Cardiac fibroblast (primary cell): ENCODE measurements at places on chromosomes 16 and 17.

GRCh38 chr17:15490634-15491261 lies 23.3 kb upstream of the CDRT4 start:
- DNase-seq: peak; percentile 71

GRCh38 chr16:69424935-69425784 lies 741 bp downstream of the CYB5B start:
- DNase-seq: no peak

DNA sequence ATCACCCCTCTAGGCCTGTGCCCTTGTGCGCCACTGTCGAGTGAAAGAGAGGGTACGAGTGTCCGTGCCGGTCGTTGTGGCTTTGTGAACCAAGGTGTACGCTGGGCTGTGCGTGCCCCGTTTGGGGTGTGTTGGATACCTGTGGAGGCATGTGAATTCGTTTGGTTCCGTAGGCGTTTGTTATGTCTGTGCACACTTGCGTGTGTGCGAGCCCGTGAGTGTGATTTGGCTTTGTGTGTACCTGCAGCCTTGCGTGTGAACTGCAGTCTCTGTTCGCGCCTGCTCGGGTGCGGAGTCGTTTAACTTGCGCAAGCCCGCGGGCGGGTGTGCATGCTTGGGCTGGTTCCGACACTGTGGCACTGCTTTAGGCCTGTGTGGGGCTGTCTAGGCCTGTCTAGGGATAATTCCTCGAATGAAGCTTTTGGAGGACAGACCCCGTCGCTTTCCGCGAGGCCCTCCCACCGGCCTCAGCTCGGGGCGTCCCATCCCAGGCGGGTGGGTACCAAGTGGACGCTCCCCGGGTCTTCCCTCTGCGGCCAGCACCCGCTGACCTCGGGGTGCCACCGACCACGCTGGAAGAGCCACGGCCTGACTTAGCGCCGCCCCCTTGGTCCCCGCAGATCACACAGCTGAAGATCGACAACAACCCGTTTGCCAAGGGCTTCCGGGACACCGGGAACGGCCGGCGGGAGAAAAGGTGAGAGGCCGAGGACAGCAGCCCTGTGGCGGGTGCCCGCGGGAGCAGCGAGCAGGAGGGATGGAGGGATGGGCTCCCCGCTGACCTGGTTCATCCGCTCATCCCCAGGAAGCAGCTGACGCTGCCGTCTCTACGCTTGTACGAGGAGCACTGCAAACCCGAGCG lies 4.4 kb downstream of the TBX2 start:
- DNase-seq: peak; percentile 64

- DNase-seq: no peak
Observed at GRCh38 chr16:75647112-75647491, 363 bp downstream of the KARS1 start.

DNA sequence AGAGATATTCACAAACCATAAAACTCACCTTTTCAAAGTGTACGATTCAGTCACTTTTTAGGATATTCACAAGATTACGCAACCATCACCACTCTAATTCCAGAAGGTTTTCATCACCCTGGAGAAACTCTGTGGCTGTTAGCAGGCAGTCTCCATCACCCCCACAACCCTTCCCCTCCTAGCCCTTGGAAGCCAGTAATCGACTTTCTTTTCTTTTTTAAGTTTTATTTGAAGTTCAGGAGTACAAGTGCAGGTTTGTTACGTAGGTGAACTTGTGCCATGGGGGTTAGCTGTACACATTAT lies 363.5 kb downstream of the CPPED1 start:
- peak; percentile 35 for DNase-seq
